ENCODE measurements at places on chromosomes 12 and 14.

DNA sequence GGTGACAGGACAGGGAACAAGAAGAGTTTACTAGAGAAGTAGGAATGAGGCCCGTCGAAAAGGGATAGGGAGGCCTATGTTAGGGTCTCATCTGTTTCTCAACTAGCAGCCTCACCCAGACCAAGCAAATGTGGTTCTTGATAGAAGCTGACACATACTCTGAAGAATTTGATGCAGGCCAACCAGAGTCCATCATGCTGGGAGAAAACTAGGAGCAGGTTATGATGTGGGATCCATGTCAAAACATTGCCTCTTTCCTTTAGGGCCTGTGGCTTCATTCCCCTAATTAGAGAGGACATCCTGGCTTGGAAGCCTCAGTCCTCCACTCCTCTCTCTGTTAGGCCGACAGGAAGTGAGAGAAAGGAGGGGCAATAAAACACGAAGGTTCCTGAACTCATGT is 122.8 kb downstream of the NTF3 start:
- DNase-seq: peak; percentile 81

DNA sequence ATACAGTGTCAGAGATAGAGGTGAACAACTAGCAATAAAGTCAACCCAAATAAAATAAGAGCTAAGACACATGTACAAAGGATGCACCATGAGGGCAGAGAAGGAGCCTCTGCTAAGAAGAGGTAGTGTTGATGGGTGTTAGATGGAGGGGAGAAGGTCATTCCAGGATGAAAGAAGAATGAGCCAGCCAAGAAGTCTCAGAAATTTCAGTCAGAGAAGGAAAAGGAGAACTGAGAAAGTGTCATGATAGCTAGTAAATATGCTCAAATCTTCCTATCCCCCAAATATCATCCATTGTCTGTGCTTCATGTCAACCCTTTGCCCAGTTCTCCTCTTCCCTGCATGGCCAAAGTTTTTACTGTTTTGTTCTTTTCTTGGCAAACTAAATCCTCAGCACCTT is 225.2 kb upstream of the BTG1 start:
- no peak for DNase-seq

DNA sequence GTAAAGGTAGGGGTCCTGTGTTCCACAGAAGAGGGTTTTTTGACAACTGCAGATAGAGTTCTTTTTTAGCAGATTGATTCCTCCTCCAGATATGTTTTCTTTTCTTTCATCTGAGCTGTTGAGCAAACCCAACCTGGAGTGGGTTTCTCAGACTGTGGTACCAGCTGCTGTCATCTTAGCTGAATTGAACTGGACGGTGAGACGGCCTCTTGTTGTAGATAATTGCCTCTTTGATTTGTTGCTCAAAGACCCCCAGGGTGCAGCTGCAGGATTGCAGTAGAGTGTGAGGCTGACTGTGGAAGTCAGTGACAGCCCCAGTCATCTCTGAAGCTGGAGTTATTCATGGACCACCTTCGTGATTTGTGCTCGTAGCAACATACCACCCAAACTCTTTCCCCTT is 317.7 kb downstream of the AACS start:
- DNase-seq: no peak

GRCh38 chr14:91839749-91840148 is 27.6 kb downstream of the TC2N start:
- no peak for DNase-seq

GRCh38 chr14:85224241-85224640 is 305.7 kb upstream of the FLRT2 start:
- no peak for DNase-seq

- DNase-seq: no peak
Observed at GRCh38 chr12:14802247-14802646, 1.0 kb downstream of the WBP11 start.

- DNase-seq: no peak
Observed at GRCh38 chr12:31876568-31877424, 82.4 kb upstream of the RESF1 start.

- peak; percentile 42 for DNase-seq
Observed at GRCh38 chr12:93146263-93146939, 217.3 kb upstream of the EEA1 start.
